ENCODE measurements at places on chromosomes 5 and 9. TPM values are rescaled to one million over a fixed set of nuclear protein-coding genes. Genes with fewer than 3 reads are reported as not detected.

The GRXCR2 gene
- not detected for total RNA-seq

The MYMK gene
- total RNA-seq = not detected

The RNF183 gene
- not detected for total RNA-seq

The ISL1 gene
- not detected for total RNA-seq

The TMEM174 gene
- total RNA-seq = not detected

The ARSK gene
- 4.2 TPM for total RNA-seq

The PKD2L2 gene
- not detected for total RNA-seq

The MEGF10 gene
- total RNA-seq = under 0.01 TPM

The EGFLAM gene
- 2.1 TPM for total RNA-seq

The OR1N2 gene
- 0.35 TPM for total RNA-seq

The C1QTNF3 gene
- total RNA-seq = 0.60 TPM

The WDR36 gene
- 41.1 TPM for total RNA-seq

The WDR70 gene
- 25.9 TPM for total RNA-seq

The TAF11L5 gene
- not detected for total RNA-seq

The CARD6 gene
- 11.7 TPM for total RNA-seq

The PRXL2C gene
- total RNA-seq = 12.1 TPM

The MLANA gene
- not detected for total RNA-seq

The PCDHA9 gene
- total RNA-seq = under 0.01 TPM

The ITK gene
- not detected for total RNA-seq

The ARL14EPL gene
- total RNA-seq = not detected

The SLC9A3 gene
- 0.60 TPM for total RNA-seq
